ENCODE measurements at places on chromosomes 3 and 15. TPM values are rescaled to one million over a fixed set of nuclear protein-coding genes. Genes with fewer than 3 reads are reported as not detected.

The RPUSD2 gene
- polyA plus RNA-seq = 22.2 TPM

The MEIS2 gene
- polyA plus RNA-seq = not detected

The GPR62 gene
- not detected for polyA plus RNA-seq

The SLC9C1 gene
- polyA plus RNA-seq = not detected

The NDN gene
- 0.30 TPM for polyA plus RNA-seq

The MAP4 gene
- 17.8 TPM for polyA plus RNA-seq

The CHRD gene
- polyA plus RNA-seq = not detected

The PIK3CA gene
- 11.4 TPM for polyA plus RNA-seq

The MITF gene
- polyA plus RNA-seq = not detected

The MGLL gene
- polyA plus RNA-seq = not detected

All from naive thymus-derived CD8-positive, alpha-beta T cell (primary cell).